GM04503 (cell line): ENCODE measurements at places on chromosomes 3 and 15.

- no peak for DNase-seq
These were observed 45.5 kb upstream of the TNFSF10 start for GRCh38 chr3:172568701-172569100.

- DNase-seq: peak; percentile 81
These were observed 600.0 kb downstream of the ROBO1 start for GRCh38 chr3:79167651-79168416.

GRCh38 chr3:126971891-126972351 lies 11.0 kb upstream of the PLXNA1 start:
- DNase-seq: no peak

DNA sequence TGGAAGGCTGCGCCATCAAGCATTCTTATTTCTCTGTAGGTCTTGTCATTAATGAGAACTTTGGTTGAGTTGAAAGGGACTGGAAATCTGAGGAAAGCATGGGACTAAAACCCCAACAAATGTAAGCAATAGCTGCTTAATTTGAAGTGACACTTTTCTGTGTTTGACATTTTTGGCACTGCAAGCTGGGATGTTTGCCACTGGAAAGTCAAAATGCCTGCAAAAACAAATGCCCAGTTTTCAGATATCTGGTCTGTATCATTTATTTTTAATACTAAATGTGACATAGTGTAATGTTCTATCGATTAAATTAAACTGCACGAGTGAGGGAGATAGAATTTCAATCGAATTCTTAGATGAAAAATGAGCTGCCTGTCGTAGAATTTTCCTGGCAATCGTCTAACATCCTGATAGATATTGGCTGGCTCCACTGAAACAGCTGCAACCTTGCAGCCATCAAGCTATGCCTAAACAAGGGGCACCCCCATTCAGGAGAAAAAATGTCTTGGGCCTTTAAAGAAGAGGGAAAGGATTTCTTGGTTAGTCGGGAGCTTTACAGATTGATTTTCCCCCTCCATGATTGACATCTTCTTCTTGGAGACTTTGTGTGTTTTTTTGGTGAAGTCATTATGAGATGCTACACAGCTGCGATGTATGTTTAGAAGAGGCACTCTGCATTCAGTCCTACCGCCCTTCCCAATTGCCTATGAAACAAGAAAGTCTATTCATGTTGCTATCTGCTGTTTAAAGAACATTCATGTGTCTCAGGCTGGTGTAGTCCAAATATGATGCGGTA lies 316.7 kb upstream of the TBL1XR1 start:
- no peak for DNase-seq

GRCh38 chr3:50124800-50125178 lies 30.3 kb upstream of the SEMA3F start:
- DNase-seq: no peak

DNA sequence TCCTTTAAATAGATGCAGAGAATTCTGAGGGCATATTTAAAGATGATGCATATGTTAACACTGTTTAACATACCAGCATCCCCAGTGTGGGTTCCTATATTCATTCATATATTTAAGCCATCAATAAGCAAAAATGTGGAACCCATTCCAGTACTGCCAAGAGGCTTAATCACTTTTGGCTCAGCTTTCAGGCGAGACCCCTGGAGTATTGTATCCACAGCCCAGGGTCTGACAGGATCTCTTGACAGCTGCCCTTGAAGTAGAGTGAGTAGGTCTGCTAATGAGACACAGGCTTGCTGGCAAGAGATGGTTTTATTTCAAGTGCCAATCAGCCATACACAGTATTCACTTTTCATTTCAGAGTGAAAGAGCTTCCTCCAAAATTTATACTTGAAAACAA lies 367.3 kb downstream of the OCA2 start:
- no peak for DNase-seq

DNA sequence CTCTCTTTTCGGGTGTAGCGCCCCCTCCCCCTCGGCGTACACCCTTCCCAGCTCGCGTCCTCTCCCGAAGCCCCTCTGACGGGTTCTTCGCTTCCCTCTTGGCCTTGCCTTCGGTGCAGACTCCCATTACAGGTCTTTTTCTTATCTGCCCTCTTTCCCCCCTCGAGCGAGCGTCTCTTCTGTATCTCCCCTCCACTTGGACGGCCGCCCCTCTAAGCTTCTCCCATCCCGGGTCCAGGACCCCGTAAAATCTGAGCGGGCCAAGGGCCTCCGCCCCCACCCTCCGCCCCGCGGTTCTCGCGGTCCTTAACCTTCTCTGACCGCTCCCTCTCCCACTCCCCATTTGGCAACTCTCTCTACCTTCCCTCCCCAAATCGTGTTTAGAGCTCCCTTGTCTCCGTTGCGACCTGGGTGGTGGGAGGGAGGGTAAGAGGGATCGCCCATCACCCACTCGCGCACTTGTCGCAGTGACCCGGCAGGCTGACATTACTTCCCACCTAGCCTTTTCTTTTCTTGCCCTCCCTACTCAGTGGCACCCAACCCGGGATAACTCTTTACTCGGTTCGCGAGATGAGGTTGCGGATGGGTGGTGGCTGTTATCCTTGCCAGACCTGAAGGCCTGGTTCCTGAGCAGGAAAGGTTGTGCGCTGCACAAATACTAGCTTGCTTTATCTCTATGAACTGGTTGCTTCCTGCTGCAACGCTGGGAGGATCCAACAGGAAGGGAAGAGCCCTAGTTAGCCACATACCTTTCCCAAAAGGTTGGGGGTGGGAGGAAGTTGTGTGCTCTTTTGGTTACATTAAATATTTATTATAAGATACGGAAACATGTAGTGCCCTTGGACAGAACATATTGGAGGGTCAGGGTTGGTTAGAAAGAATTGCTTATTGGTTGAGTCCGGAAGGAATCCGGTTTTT lies 922 bp downstream of the RAB11A start:
- no peak for DNase-seq

- no peak for DNase-seq
These were observed 68.4 kb upstream of the CHRNB4 start for GRCh38 chr15:78709263-78709882.

GRCh38 chr3:58824285-58824684 lies 157.7 kb upstream of the FAM3D start:
- DNase-seq: no peak

DNA sequence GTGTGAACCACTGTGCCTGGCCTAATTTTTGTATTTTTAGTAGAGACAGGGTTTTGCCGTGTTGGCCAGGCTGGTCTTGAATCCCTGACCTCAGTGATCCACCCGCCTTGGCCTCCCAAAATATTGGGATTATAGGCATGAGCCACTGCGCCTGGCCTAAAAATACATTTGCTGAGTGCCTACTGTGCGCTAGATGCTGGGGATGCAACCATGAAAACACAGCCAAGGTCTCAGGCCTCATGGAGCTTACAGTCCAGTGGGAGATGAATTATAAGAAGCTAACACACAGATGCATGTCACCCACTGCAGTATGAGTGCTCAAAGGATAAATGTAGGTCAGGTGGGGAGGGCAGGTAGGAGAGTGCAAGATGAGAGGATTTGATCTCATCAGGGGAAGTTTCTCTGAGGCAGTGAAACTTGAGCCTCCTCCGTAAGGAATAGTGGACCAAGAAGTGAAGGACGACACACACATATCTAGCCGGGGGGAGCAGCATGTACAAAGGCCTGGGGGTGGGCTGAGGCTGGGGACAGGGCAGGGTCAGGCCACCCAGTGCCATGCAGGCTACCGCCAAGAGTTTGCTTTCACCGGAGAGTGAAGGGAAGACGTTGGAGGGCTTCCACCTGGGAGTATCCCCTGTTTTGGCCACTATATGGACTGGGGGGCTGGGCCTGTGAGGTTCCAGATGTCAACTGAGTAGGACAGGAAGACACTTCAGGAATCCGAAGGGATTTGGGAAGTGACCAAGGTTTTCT lies 24.3 kb downstream of the IRAK2 start:
- DNase-seq: no peak

DNA sequence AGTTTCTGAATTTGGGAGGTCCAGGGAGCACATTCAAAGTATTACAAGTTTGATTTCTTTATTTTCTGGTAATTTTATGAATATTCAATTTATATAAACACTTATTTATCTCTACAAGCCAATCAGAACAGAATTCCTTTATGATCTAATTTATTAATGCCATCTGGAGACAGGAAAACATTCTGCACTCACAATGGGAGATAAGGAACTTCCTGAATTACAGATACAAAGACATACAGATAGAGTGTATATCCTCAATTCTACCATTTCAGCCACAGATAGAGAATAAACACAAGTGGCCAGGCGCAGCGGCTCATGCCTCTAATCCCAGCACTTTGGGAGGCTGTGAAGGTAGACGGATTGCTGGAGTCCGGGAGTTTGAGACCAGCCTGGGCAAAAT lies 86.0 kb downstream of the IQCH start:
- no peak for DNase-seq

DNA sequence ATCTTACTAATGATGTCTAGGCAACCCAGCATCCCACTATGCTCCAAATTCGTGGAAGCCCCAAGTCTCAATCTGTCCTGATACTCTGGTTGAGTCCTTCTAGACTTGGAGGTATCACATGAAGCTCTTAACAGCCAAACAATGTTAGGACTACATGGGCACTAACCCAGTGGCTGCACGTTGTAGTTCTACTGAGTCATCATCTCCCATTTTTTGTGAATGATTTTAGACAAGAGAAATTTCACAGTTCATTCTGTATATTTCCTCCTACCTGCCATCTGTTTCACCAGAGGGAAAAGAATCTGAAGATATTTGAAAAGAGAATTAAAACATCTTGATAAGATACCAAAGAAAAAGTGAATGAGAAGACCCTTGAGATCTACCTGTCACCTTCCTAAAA lies 9.8 kb upstream of the WWTR1 start:
- no peak for DNase-seq

GRCh38 chr3:115537669-115538068 lies 85.6 kb upstream of the GAP43 start:
- no peak for DNase-seq

DNA sequence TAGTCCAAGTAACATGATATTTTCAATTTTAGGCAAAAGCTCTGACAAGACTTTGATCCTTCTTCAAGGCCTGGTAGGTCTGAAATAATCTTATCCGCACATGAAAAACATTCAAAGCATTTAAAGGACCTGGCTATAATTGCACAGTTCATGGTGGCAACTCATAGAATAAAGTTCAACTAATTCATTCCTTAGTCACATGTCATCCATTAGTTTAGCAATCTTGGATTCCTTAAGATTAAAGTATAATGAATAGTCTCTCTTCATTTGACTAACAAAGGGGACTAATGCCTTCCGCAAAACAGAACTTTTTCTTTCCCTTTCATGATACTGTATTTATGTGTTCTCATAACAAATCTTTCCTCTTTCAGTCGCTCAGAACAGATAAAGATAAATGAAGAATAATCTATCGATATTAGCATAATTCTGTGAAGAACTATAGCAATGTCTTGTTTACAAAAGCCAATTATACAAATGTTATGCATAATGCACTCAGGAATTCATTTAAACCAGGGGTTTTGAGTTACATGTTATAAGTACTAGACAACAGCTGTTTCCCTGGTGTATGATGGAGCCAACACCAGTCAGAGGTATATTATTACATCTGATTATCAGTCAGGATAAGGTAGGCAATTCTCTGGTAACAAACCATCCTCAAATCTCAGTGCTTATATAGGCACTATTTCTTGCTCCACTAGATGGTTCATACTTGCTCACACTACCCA lies 172.5 kb downstream of the POTEB3 start:
- no peak for DNase-seq

DNA sequence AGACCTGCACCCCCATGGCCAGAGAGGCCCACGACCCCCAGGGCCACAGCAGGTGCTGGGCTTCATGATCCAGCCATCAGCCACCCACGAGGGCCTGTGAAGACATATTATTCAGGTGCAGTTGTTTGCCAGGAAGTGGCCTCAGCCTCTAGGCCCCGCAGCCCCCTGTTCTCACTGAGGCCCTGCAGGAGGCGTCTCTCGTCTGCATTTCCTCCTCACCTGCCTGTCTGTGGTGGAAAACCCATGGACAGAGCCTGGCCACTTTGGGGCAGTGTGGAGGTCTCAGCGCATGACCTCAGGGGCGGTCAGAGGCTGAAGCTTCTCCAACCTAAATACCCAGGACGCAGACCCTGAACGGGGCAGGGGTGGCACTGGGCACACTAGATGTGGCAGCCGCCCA lies 18.6 kb downstream of the UROC1 start:
- DNase-seq: no peak

GRCh38 chr3:194054540-194054939 lies 81.4 kb upstream of the HES1 start:
- DNase-seq: no peak

DNA sequence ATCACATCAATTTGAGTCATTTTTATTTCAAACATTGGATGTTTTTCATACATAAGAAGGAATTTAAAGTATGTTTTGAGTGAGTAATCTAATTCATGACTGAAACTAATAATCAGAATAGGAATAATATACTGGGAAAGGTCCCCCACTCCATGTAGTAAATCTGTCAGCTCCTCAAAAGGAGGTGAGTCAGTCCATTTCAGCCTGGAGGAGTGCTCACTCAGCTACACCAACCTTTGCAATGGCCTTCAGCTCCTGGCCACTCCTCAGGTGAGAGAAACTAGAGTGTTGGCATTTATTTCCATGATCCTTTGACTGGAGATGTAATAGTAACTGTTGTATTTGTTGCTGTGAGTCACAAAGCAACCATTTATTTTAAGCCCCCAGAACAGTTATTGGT lies 744.9 kb upstream of the ARRDC4 start:
- no peak for DNase-seq

DNA sequence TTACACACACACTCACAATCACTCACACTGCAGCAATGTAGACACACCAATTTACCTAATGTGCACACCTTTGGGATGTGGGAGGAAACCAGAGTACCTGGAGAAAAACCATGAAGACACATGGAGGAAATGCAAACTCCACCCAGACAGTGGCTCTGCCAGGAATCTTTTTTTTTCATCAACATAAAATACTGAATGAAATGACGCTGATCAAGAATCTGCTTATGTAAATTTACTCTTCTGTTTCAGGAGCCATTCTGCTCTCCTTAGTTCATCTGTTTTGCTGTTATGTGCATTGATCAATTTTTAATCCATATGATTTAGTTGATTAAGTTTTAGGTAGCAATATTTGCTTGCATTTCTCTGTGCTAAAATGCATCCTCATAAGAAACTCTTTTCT lies 414.2 kb upstream of the CCDC54 start:
- no peak for DNase-seq

GRCh38 chr15:28004143-28005003 lies 94.7 kb downstream of the OCA2 start:
- no peak for DNase-seq

GRCh38 chr15:73889762-73890124 lies 16.4 kb downstream of the TBC1D21 start:
- DNase-seq: no peak
